ENCODE measurements at places on chromosomes 3 and 15.

GRCh38 chr3:9420850-9421549 lies 23.6 kb downstream of the SETD5 start:
- DNase-seq: no peak

- DNase-seq: no peak
These were observed 9.1 kb upstream of the SCG3 start for GRCh38 chr15:51672155-51672687.

- no peak for DNase-seq
These were observed 105.5 kb downstream of the STRIT1 start for GRCh38 chr3:155188031-155188430.

DNA sequence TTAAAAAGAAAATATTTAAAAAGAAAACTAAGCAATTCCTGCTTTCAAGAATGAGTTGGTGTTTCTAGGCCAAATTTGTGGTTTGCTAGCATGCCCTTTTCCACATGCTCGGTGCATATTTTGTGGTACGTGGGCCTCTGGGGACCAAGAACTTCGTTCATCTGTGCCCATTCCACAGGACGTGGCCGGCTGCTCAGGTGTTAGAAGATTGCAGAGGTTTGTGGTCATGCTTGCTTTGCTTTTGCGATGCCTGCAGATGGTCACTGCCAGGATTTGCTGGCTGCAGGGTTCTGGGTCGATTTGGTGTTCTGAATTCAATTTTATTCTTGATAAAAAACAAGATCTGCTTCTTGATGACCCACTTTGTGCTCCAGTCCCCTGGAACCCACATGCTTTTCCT lies 7.5 kb downstream of the PSTPIP1 start:
- DNase-seq: no peak

DNA sequence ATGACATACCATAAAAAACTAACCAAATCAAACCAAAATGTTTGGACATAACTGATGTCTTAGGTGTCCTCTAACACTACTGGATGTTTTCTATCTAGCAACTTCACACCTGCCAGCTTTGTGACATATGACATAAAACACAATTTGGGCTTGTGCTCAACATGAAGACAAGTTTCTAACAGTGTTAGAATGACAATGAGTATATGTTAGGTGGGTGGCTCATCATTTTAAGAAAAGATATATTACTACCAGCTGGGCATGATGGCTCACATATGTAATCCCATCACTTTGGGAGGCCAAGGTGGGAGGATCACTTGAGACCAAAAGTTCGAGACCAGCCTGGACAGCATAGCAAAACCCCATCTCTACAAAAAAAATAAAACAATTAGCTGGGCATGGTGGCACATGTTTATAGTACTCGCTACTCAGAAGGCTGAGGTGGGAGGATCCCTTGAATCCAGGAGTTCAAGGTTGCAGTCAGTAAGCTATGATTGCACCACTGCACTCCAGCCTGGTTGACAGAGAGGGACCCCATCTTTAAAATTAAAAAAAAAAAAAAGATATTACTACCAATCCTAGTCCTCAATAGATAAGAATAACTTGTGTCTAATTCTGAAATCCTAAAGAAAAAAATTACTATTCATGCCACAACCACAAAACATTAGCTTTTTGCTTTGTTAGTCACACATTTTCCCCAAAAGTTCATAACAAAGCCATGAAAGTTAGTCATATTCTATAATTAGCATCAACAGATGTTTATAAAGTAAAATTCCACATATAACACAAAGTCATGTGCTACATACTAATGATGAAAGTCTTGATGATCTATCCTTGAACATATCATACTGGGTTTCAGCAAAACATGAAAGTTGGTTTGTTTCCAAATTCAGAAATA lies 59.9 kb downstream of the LRRFIP2 start:
- DNase-seq: no peak

DNA sequence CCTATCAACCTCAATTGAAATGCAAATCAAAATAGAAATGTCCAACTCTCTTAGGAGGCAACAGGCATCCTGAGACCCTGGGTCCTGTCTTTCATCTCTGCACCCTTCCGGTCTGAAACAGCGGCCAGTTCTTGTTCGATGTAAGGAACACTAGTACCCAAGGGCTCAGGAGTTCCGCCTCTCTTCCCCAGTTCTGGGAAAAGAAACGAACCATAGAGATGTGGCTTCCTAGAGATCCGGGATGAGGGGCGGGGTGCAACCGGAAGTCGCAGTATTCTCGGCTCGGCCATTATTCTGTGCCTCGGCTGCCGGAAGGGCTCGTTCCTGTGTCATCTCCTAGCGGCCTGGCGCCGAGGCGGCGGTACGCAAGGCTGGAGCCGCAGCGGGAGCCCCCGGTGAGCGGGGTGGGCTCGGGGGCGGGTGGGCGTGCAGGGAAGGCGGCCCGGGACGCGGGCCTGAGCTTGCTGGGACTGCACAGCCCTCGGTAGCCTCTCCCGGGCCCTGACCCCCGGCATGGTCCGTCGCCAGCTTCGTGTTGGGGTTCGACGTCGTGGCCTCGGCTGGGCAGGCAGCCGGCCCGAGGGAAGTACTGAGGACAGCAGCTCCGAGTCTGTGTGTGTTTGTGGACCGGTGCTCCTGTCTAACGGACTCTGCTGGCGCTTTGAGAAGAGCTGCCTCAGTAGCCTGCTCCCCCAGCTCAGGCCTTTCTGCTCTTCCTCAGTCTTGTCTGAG lies at the start of gene ZNF197:
Gene ZNF197 (plus strand): TSS at position 288 of the 732 bp plus-strand sequence. CDS start 4,119 bp downstream, outside the sequence.
- DNase-seq: peak; percentile 90

- DNase-seq: no peak
These were observed 67.8 kb upstream of the PPP2R3A start for GRCh38 chr3:135897715-135898114.

GRCh38 chr3:108223928-108224327 lies 1.7 kb upstream of the IFT57 start:
- no peak for DNase-seq

GRCh38 chr3:148707601-148708380 lies 10.1 kb downstream of the AGTR1 start:
- DNase-seq: no peak

DNA sequence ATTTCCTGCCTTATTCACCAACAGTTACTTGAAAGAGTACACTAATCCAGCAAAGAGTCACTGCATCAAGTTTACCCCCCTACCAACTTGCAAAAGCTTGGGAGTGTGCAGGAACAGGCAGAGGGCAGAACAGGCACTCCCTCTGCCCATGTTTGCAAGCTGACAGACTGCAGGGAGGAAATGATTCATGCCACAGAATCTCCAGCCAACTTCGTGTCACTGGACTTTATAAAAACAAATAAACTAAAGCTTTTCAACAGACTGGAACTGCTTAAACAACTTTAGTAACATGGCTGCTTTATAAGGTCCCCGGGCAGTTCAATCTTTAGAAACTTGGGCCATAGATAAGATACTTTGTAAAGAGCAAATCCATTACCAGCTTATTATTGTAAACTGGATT lies 129.5 kb downstream of the THRB start:
- no peak for DNase-seq

GRCh38 chr15:62568702-62569101 lies 403.6 kb upstream of the C2CD4B start:
- DNase-seq: no peak

DNA sequence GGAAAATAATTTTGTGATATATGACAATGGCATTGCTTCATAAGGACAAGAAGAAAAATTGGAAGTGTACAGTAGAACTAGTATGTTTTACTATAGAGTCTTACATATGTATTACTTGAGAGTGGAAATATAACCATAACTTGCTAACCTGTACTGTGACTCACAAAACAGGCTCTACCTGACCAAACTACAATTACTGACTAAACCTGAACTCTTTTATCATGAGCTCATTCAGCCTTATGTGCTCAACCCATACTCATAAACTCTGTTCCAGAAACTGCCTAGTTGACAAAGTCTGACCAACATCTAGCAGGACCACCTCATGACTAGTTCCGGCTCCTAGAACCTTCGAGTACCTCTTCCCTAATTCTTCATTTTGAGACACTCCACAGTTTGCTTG lies 6.3 kb downstream of the CDIN1 start:
- no peak for DNase-seq

DNA sequence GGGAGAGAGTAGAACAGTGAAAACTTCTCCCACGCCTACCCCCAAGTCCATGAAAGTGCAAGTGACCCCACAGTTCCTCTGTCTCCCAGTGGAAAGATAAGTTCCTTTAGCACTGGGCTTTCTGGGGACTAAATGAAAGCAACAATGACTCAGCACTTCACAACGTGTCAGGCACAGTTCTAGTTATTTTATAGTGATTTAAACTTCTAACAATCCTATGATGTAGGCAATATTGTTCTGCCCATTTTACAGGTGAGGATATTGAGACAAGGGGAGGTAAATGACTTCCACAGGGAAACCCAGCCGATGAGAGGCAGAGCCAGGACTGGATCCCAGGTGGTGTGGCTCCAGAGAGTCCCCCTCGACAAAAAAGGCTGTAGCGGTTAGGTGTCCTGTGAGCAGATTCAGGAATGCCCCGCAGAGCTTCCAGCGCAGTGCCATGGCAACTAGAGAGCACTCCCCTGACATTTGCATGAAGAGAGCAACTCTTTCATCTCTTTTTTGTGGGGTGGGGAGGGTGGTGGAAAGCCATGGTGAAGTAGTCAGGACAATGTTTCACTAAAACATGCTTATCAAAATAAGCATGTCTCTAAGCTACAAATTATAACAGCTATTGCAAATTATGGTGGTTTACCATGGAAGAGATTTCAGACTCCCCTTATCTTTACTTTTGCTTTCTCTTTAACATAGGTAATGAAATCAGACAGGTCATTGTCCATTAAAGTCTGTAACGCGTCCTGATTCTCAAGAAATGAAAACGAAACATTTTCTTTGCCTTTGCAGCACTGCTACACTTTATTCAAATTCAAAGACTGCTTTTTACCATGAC lies 62.1 kb downstream of the NR2F2 start:
- DNase-seq: no peak

- DNase-seq: no peak
These were observed 138.4 kb upstream of the NAALADL2 start for GRCh38 chr3:174720717-174721116.

GRCh38 chr15:89329329-89330084 lies 5.1 kb downstream of the POLG start:
- DNase-seq: no peak

- no peak for DNase-seq
These were observed 475.1 kb downstream of the SHQ1 start for GRCh38 chr3:72373139-72373538.

DNA sequence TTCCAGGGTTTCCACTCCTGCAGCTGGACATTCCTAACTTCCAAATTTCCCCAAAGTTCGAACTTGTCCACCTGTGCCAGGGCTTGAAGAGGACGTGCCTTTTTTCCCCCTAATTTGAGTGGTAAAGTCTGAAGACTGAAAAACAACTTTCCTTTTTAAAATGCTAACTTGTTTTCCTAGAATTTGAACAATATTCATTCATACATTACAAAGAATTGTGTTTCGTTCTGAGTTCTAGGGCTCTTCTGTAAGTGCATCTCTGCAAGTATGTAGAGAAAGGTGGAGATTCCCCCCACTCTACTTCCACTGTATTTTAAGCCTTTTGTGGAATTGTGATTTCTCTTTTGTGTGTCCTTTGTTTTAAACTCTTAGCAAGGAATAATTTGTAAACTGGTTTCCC lies 9.4 kb downstream of the DPH3 start:
- no peak for DNase-seq

GRCh38 chr3:103134023-103134724 lies 699.4 kb downstream of the ZPLD1 start:
- no peak for DNase-seq

DNA sequence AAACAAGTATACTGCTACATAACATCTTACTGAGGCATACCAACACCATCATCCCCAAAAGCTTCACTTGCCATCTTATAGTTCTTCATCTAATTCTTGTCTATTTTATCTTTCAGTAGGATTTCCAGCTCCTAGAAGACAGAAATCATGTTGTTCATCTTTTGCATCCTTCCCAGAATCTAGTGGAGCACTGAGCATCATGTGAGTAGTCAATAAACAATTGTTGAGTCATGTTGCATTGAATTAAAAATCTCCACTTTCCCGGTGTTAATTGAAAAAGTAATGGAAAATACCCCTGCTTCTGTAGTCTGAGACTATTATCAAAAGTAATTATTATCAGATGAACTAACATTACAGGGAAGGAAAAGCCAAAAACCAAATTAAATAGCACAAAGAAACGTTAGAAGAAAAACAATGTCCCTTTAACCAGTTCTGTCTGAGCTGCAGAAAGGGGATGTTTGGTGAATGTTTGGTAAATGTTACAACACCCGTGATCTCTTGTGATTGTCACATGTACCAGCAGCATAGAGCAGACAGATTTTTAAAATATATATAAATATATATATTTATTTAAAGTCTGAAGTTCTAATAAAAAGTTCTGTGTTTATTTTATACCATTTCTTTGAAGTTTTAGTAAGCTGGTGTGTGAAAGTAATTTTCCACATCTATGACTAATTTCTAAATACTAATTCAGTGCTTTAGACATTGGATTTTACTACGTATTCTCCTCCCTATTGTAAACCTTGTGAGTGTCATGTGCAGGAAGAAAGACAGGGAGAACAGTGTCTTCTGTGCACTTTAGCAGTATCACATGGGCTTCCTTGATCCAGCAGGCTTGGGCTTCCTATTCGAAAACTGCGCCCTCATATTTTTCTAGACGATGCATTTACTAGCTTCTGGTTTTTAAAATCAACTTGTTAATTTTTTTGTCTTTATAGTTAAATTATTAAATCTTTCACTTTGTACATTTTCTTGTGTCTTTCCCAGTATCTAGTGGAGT lies 85.6 kb downstream of the RAP2B start:
- DNase-seq: no peak

DNA sequence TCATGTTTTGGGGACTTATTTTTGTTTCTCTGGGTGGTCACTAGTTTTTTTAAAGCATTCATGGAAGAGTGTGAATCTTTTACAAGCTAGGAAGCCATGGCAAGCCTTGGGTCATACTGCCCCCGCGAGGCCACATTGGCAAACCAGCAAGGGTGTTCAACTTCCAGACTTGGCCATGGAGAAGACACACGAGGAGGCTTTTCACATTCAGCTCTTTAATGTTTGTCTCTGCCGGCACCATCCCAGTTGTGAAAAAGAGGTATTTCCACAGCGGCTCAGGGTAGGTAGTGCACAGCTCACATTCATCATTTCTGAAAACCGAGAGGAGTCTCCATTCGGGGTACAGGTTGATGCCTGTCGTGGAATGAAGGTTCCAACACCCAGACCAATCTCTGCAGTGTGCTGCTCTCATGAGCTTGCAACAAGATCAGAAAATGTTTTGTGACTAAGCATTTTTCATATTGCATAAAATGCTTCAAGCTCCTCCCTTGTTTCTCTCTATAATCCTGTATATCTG lies 7.7 kb downstream of the CCR5 start:
- DNase-seq: peak; percentile 61

- no peak for DNase-seq
These were observed 65.8 kb downstream of the GSK3B start for GRCh38 chr3:120028271-120029047.

GRCh38 chr3:73739791-73740453 lies 115.2 kb upstream of the PDZRN3 start:
- no peak for DNase-seq

GRCh38 chr15:76340803-76341365 lies 4.3 kb downstream of the ISL2 start:
- no peak for DNase-seq

DNA sequence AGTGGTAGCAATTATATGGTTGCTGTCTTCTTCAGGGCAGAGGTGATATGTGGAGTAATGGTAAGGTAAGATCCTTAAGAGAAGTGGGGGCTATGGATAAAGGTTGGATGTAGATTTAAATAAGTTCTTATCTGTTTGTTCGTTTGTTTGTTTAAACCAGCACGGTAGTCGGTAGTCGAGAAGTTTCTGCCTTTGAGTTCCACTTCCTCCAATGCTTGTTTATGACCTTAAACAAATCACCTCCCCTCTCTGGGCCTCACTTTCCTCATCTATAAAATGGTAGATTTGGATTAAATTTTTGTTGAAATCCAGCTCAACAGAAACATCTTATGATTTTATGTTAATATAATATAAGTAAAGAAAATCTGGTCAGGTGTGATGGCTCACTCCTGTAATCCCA lies 11.8 kb downstream of the DAPK2 start:
- no peak for DNase-seq
